ENCODE measurements at places on chromosomes 2 and 18.

- DNase-seq: no peak
Measured at GRCh38 chr2:105597011-105597805, 147.5 kb upstream of the NCK2 start.

DNA sequence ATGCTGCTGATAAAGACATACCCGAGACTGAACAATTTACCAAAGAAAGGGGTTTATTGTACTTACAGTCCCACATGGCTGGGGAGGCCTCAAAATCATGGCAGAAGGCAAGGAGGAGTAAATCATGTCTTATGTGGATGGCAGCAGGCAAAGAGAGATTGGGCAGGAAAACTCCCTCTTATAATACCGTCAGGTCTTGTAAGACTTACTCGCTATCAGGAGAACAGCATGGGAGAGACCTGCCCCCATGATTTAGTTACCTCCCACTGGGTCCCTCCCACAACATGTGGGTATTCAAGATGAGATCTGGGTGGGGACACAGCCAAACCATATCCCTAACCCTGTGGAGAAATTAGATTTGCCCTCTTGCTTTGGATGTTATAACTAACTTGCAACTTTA, 1068.0 kb upstream of the ZEB2 start:
- DNase-seq: no peak

DNA sequence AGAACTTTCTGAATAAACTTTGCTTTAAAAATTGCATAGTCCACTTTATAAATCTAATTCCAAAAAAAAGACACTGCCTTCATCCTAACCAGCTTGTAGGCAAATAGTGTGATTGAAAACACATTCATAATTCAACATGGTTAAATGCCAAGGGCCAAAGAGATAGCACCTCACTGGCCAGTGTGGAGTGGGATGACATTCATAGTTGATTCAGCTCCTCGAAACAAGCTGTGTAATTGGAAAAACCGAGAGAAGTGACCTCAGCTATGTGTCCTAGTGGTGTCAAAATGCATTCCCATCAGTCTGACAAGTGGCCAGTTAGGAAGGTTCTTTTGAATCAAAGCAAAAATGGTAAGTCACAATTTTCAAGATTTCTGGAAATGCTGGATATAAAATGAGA, 1068.5 kb upstream of the CELF4 start:
- DNase-seq: no peak

- DNase-seq: no peak
Measured at GRCh38 chr2:69489793-69490192, 52.6 kb upstream of the NFU1 start.

DNA sequence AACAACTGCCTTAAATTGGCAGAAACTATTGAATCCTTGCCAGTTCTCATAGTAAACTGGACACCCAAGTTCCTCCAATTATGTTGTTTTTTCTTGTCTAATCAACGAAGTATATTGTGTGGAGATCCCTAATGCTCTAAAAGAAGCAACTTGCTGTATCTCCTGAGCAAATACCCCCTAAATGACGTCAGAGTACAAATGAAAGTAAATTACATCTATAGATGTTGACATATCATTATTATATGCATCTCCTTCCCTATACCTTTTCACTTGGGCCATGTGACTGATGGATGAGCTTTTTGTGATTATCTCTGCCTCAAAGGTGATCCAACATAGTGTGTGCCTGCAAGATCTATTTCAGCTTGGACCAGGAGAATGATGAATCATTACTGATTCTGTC, 159.4 kb downstream of the CCDC148 start:
- no peak for DNase-seq

DNA sequence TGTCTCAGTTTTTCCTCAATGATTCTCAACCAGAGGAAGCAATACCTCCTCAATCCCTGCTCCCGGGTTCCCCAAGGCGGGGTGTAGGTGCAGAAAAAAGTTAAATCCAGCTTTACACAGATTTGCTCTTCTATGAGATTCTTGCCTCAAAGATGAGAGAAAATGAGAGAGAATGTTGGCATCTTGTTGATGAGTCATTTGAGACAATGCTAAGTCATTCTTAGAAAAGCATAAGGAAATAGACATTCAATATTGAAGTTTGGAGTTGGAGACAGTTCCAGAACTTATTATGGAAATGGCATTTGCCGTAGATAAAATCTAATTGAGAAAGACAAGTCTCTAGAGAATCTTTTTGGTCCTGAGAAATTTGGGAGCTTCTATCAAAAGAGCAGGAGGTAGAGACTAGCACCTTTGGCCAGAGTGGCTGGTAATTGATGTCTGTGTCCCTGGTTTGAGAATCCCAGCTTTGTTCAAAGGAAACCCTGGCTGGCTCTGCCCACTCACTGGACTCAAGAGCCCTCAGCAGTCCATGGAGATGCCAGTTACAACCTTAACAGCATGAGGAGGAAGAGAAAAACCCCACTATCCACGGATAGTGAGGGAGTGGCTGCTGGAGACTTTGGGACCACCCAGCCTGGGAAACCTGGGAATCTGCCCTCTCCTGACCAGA, 181.2 kb downstream of the FAM124B start:
- no peak for DNase-seq

DNA sequence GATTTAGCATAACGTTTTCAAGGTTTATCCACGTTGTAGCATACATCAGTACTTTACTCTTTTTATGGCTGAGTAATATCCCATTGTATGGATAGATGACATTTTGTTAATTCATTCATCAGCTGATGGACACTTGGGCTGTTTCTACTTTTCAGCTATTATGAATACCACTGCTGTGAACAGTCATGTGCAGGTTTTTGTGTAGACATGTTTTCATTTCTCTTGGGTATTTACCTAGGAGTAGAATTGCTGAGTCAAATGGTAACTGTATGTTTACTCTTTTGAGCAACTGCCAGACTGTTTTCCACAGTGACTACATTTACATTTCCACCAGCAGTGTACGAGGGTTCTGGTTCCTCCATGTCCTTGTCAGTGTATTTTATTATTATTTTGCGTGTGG, 33.9 kb downstream of the COX7A2L start:
- DNase-seq: no peak

- no peak for DNase-seq
Measured at GRCh38 chr18:3840766-3841165, 390.8 kb downstream of the TGIF1 start.

GRCh38 chr2:41197781-41198180, 745.9 kb upstream of the SLC8A1 start:
- no peak for DNase-seq

Measured in NCI-H187 (cell line).